ENCODE measurements at places on chromosomes 16 and 17. TPM values are rescaled to one million over a fixed set of nuclear protein-coding genes. Genes with fewer than 3 reads are reported as not detected.

Gene NSRP1
- total RNA-seq = 43.5 TPM

Gene ORC6
- 109 TPM for total RNA-seq

Gene TPSG1
- total RNA-seq = not detected

GRCh38 chr17:48211011-48211410 lies 103.4 kb downstream of the SNX11 start:
- DNase-seq = no peak
